Melanocyte of skin (primary cell): ENCODE measurements at places on chromosomes 5 and 9. TPM values are rescaled to one million over a fixed set of nuclear protein-coding genes. Genes with fewer than 3 reads are reported as not detected.

JAKMIP2 gene
- under 0.01 and 1.9 TPM in 2 replicates for total RNA-seq

ECM2 gene
- under 0.01 TPM in 1 of 2 replicates, not detected in the other for total RNA-seq

FOXD4L5 gene
- under 0.01 TPM in 2 replicates for total RNA-seq

NUTM2F gene
- not detected in 2 replicates for total RNA-seq

GDF9 gene
- total RNA-seq: under 0.01 and 0.34 TPM in 2 replicates

MARCOL gene
- total RNA-seq: not detected in 2 replicates
